Mesenteric fat pad (tissue), 1 donor: ENCODE measurements at places on chromosomes 7 and 10. TPM values are rescaled to one million over a fixed set of nuclear protein-coding genes. Genes with fewer than 3 reads are reported as not detected.

DNA sequence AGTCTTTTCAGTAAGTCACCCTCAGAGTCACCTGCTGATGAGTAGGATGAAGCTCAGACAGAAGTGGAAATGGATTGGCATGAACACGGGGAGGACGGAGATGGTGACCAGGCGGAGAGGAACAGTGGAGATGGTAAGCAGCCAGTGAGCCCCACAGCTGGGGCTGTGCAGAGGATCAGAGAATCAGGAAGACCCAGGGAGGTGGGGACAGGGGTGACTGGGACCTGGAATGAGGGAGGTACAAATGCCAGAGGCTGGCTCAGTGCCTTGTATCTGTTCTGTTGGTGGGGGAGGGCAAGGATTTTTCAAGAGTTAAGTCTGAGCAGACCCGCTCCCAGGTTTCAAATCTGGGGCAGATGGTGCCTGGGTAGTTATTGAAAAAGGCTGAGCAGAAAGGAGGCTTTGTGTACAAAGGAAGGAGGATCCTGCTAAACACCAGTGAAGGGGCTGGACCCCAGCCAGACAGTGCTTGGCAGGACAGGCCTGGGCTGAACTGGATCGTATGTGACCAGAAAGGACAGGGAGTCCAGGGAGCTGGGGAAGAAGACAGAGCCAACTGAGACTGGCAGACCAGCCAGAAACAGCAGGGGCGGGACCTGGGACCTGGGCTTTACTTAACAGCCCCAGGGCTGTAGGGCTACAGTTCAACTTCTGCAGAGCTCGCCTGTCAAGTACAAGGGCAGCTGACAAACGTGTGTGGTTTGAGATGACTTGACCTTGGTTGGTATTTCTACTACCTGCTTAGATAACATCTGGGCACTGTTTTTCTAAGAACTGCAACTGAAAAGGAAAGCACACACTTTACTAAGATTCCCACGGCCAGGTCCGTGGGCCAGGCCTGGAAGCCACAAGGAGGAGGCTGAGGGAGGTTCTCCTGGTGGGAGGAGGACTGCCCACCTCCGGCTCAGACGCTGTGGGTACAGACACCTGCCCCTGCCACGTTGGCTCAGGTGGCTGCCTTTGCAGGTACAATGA lies 13.2 kb upstream of the FRMPD2 start:
- DNase-seq = no peak

TEX36 gene
- not detected for total RNA-seq

- DNase-seq = no peak
These were observed 1183.9 kb upstream of the C7orf33 start for GRCh38 chr7:147406521-147407135.

GNAT3 gene
- total RNA-seq = not detected

NME8 gene
- total RNA-seq = 0.45 TPM

KAZALD1 gene
- total RNA-seq = 1.9 TPM

DNA sequence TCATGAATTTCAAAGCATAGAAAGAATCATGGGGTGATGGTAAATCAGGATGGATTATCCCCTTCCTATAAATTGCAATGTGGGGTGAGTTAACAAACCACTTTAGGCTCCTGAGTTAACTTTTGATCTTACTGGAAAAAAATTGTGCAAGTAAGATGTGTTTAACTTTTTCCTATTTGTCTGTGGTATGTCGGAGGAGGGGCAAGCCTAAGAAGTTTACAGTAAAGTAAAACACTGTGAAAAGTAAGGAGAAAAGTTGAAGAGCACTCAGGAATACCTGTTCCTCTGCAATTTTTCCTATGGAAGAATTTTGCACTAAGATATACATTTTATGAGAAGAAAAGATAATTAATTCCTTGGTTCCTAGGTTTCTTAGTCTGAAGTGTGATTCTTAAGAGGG lies 44.4 kb downstream of the IFIT5 start:
- DNase-seq = no peak

LIPK gene
- total RNA-seq = not detected

DNA sequence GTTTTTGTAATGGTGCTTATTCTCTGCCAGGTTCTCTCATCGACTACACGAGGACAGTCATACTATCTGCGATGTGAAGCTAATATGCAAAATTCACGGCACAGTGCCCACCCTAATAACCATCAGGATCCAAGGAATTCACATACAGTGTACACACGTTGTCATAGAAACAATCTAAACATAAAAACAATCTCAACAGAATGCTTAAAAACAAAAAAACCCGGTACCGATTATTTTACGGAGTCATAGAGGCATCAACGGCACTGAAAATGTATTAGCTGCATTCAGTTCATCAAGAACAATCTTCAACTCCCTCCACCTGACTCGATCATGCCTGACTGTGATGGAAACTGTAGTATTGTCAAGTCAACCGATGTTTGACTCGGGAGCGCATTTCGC lies 628 bp downstream of the MRPS33 start:
- DNase-seq = no peak

DNA sequence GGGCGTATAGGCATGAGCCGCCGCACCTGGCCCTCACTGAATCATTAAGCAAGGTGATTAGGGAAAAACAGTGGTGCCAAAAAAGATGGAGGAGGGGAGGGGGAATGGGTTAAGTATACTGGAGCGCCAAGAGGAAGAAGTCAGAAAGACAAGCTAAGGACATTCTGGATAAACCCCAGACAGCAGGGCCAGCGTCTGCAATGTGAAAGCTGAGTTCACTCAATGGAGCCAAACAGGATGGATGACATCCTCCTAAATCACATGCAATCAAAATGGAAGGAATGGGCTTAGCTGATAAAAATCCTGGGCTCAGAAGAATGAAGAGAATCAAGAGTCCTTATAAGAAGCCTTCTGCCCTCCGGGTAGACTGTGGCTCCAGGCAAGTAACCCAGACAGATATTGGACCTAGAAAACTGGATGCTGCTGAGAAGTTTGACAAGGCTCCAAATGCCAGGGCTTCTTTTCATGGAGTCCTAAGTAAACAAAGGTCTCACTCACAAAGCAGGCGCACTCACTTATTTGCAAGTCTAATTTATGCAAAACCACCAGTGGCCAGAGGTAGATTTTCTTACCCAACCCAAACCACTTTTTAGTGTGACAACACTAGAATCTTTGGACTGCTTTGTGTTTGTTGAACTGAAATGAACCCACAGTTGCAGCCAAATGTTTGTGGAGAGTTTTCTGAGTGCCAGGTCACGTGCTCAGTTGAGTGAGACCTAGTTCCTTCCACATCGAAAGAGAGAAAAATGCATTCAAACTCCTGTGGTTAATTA lies 519.1 kb upstream of the AUTS2 start:
- DNase-seq = no peak

DNA sequence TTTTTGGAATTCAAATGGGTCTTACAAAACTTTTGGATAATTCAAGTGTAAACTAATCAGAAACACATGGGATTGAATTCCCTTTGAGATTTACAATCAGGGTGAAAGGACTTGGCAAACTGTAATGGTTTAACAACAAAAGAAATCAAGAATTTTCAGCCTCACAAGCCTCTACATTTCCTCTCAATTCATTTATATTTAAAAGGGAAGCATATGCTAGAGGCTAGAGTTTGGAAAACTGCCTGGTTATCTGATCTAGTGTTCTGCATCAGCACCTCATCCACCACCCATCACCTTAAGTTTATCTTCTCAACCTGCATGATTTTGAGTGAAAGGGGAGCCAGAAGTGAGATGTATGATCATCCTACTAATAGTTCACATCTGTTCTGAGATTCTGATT lies 120.7 kb downstream of the TES start:
- no peak for DNase-seq

DNA sequence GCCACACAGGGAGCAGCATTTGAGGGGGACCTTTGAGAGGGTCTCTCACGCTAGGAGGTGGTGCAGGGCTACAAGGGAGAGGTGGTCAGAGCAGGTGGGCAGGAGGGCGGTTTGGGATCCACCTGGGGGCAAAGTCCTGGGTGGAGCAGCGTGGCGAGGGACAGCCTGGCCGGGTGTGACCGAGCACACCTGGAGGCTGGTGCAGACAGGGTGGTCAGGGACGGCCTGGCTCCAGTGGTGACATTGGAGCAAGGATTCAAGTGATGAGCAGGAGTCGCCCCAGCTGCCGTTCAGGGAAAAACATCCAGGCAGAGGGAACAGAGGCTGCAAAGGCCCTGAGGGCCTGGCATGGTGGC lies 36.0 kb downstream of the CLIP2 start:
- DNase-seq = no peak

MBL2 gene
- total RNA-seq = not detected

DNA sequence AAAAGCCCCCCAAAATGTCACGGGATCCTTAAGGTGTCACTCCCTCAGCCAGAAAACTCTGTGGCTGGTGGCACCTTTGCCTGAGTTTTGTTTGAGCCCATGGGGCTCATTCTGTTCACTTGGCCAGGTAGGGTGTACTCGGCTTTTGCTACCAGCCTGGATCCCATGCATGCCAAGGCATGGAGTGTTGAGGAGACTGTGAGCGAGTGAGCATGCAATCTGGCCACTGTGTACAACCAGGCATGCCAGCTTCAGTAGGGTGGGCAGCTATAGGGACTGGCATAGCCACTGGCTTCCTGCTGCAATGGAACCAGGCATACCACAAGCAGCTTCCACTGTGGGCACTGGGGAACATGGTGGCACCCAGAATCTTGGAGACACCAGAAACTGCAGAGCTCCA lies 436.0 kb upstream of the GRM3 start:
- no peak for DNase-seq

PLEKHS1 gene
- total RNA-seq = 0.13 TPM

DNA sequence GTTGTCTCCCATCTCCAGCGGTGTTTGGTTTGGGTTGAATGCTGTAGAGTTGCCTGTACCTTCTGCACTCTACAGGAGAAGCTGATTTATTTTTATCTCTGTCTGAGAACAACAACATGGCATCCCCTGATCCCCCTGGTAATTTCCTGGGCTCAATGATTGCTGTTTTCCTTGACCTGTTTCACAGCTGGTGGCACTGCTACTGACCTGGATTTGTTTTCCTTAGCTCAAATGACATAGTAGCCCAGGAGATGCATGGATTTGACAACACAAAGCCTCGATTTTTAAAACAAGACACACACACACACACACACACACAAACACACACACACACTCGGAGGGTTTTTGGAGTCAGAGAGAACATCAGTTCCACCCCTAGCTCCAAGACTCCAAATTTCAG lies 301.6 kb downstream of the NRG3 start:
- no peak for DNase-seq

DNA sequence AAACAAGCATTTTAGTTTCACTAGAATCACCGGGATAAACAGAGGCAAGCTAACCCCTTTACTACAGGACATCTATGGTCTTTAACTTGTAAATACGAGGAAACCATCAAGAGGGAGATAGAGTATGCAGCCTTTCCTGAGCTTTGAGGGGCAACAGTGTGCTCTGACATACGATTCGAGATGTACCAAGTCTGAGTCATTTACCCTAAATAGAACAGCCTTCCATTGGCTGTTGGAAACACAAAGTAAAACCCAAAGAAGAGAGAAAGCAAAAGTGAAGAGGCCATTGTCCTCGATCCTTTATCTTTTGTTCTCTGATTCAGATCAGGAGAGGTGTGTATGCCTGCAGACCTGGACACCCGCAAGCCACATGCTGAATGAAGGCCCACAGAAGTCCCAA lies 289.5 kb downstream of the KCNMA1 start:
- DNase-seq = no peak
